Activated CD4-positive, alpha-beta memory T cell treated with anti-CD3 and anti-CD28 coated beads for 36 hours (primary cell): ENCODE measurements at places on chromosomes 6 and 20. TPM values are rescaled to one million over a fixed set of nuclear protein-coding genes. Genes with fewer than 3 reads are reported as not detected.
A peak's percentile ranks its signal among the peaks of the same experiment; 100 is the strongest.

DNA sequence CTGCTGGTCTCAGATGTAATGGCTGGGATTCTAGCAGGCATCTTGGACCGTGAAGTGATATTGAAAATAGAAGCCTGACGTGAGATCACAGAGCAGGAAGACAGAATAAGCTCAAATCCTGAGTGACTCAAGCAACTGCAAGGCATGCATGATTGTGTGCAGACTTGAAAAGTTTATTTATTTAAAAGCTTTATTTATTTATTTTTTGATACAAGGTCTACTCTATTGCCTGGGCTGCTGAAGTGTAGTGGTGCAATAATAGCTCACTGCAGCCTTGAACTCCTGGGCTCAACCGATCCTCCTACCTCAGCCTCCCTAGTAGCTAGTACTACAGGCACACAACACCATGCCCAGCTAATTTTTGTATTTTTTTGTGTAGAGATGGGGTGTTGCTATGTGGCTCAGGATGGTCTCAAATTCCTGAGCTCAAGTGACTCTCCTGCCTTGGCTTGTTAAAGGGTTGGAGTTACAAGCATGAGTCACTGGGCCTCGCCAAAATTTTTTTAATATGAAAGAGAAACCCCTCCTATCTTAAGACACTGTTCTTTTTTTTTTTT, 40.1 kb upstream of the RNF144B start:
- H3K27me3 ChIP-seq: peaks cover 6% of the 10 kb centered on the region
- DNase-seq: no peak
- no peak overlapping the region for H3K4me3 ChIP-seq
- no peak overlapping the region for H3K27ac ChIP-seq

Gene TINAG
- total RNA-seq: not detected

- H3K27ac ChIP-seq: no peak overlapping the region
- no peaks in the 10 kb centered on the region for H3K4me1 ChIP-seq
- H3K27me3 ChIP-seq: no peaks in the 10 kb centered on the region
- no peak for DNase-seq
Measured at GRCh38 chr6:158730541-158730907, 80.7 kb downstream of the SYTL3 start.

Gene PRDM13
- total RNA-seq: not detected

GRCh38 chr6:7725849-7726415, at the start of gene BMP6:
TSS of gene BMP6 (plus strand) at chr6:7726099. CDS start at chr6:7726956, 857 bp downstream.
- peaks cover 14% of the 10 kb centered on the region for H3K4me1 ChIP-seq
- H3K27me3 ChIP-seq: peaks cover 73% of the 10 kb centered on the region
- H3K27ac ChIP-seq: no peak within 1 kb of the TSS
- peak; percentile 75 for DNase-seq
- H3K36me3 ChIP-seq: no peaks in the 10 kb centered on the region

Gene BTBD3
- 1.9 TPM for total RNA-seq

GRCh38 chr6:3489961-3490624, 33.2 kb upstream of the SLC22A23 start:
- no peaks in the 10 kb centered on the region for H3K36me3 ChIP-seq
- no peaks in the 10 kb centered on the region for H3K4me1 ChIP-seq

DNA sequence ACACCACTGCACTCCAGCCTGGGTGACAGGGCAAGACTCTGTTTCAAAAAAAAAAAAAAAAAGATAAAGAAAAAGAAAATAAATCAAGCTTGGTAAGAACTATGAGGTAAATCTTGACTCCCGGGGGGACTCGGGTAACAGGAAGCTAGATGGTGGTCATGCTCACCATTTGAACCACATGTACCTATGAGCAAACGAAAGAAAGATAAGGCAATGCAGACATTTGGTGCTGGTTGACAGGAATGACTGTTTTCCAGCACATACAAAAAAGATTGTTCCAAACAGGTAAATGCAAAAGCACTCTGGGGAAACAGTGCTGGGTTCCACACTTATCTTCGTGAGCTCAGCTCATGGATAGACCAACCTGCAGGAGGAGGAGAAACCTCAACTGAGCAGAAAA, 22.8 kb upstream of the PTPN1 start:
- H3K36me3 ChIP-seq: no peaks in the 10 kb centered on the region
- peaks cover 42% of the 10 kb centered on the region for H3K4me1 ChIP-seq
- no peak overlapping the region for H3K4me3 ChIP-seq
- H3K27ac ChIP-seq: peak overlapping the region; percentile 53

GRCh38 chr20:41141153-41141815, 3.9 kb downstream of the PLCG1 start:
- peak overlapping the region; percentile 92 for H3K27ac ChIP-seq
- DNase-seq: peak; percentile 43
- H3K27me3 ChIP-seq: no peaks in the 10 kb centered on the region
- peaks cover 75% of the 10 kb centered on the region for H3K4me1 ChIP-seq
- peaks cover 17% of the 10 kb centered on the region for H3K36me3 ChIP-seq

Gene UBE2C
- total RNA-seq: 196 TPM

DNA sequence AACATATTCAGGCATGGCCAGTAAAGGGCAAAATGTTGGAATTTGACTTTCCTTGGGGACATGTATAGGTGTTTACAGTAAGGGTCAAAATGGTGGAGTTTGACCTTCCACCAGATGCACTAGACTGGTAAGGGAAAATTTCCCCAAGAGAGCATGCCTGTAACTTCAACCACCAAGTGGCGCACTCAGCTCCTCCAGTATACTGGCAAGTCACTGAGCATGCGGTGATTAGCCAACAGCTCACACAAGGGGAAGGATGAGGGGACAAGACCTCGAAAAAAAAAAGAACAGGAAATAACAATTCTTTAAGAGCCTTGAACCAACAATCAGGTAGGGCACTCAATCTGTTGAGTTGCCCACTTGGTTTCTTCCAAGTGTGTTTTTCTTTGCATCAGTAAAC, 140.9 kb downstream of the EYS start:
- no peak overlapping the region for H3K27ac ChIP-seq
- no peak for DNase-seq
- H3K27me3 ChIP-seq: no peaks in the 10 kb centered on the region
- no peaks in the 10 kb centered on the region for H3K4me1 ChIP-seq
- no peak overlapping the region for H3K4me3 ChIP-seq
- no peaks in the 10 kb centered on the region for H3K36me3 ChIP-seq

DNA sequence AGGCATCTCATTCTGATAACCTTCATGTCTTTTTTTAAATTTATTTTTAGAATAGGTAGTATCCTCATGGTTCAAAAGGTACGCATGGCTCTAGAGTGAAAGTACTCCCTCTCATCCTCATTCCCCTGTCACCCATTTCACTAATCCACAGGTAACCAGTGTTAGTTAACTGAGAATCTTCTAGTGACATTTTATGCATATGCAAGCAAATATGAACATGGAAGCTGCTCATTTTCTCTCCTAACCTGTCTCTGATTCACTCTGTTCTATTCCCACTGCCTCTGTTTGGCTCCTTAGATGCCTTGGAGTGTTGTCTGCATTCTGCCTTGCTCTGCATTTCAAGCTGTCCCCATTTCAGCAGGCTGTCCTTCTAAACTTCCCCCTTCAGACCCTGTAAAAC, 4.5 kb downstream of the NCOA7 start:
- no peaks in the 10 kb centered on the region for H3K27me3 ChIP-seq
- no peak for DNase-seq
- H3K4me1 ChIP-seq: peaks cover 51% of the 10 kb centered on the region
- no peak overlapping the region for H3K27ac ChIP-seq
- no peak overlapping the region for H3K4me3 ChIP-seq

GRCh38 chr6:158812611-158813010, 6.6 kb downstream of the EZR start:
- H3K4me1 ChIP-seq: peaks cover 88% of the 10 kb centered on the region
- peak overlapping the region; percentile 100 for H3K4me3 ChIP-seq
- H3K27ac ChIP-seq: peak overlapping the region; percentile 99
- no peaks in the 10 kb centered on the region for H3K27me3 ChIP-seq
- DNase-seq: no peak

DNA sequence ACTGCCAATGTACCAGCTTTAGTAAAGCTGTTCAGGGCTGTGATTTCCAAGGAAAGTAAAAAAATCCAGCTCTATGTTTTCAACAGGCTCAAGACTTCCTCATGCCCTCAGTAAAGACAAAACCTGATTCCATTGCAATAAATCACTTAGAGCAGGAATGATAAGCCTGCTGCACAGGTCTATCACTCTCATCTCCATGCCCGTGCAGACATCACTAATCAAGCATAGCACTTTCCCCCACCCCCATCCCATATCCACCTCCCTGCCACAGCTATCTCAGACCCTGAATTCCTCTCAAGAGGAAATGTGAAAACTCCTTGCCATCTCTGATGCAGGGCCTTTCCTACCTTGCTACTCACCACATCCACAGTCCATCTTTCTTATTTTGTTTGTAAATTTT, 554.9 kb downstream of the MAFB start:
- H3K4me3 ChIP-seq: no peak overlapping the region
- H3K27ac ChIP-seq: no peak overlapping the region
- H3K4me1 ChIP-seq: no peaks in the 10 kb centered on the region
- H3K27me3 ChIP-seq: no peaks in the 10 kb centered on the region

GRCh38 chr6:129469070-129469662, 240.8 kb downstream of the ARHGAP18 start:
- H3K36me3 ChIP-seq: no peaks in the 10 kb centered on the region
- H3K27ac ChIP-seq: no peak overlapping the region
- no peak for DNase-seq

- H3K36me3 ChIP-seq: peaks cover 17% of the 10 kb centered on the region
- no peak overlapping the region for H3K27ac ChIP-seq
- DNase-seq: no peak
- H3K4me1 ChIP-seq: peaks cover 12% of the 10 kb centered on the region
Measured at GRCh38 chr6:20426177-20427082, 24.8 kb downstream of the E2F3 start.

GRCh38 chr6:158487495-158487894, 72.4 kb upstream of the TMEM181 start:
- peaks cover 8% of the 10 kb centered on the region for H3K4me1 ChIP-seq
- no peaks in the 10 kb centered on the region for H3K27me3 ChIP-seq
- H3K27ac ChIP-seq: no peak overlapping the region
- no peaks in the 10 kb centered on the region for H3K36me3 ChIP-seq
- DNase-seq: no peak

Gene KHDC1L
- not detected for total RNA-seq

DNA sequence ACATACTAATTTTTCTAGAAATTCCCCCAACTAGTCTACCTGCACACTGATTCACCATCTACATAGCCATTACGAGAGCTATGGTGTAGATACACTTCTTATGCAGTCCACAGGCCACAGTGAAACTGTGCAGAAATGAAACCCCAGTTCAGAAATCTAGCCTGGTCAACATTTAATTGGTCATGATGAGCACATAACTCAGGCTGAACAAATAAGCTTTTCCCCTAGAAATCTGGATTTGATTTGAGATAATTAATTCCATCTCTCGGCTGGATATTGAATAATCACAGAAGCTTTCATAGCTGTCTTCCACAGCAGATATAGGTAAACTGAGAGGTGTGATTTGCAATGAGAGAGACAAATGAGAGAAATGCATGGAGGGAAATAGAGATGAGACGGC, 22.6 kb upstream of the TINAG start:
- H3K4me3 ChIP-seq: no peak overlapping the region
- H3K4me1 ChIP-seq: no peaks in the 10 kb centered on the region
- no peak for DNase-seq
- H3K27ac ChIP-seq: no peak overlapping the region

GRCh38 chr20:50519036-50519762, 9.0 kb downstream of the PTPN1 start:
- H3K27ac ChIP-seq: peak overlapping the region; percentile 98

Gene LY86
- 0.24 TPM for total RNA-seq

- no peaks in the 10 kb centered on the region for H3K27me3 ChIP-seq
- H3K4me1 ChIP-seq: no peaks in the 10 kb centered on the region
- H3K27ac ChIP-seq: no peak overlapping the region
- no peaks in the 10 kb centered on the region for H3K36me3 ChIP-seq
Measured at GRCh38 chr6:55108134-55109130, 65.9 kb upstream of the HCRTR2 start.

Gene ERVFRD-1
- total RNA-seq: not detected

- no peaks in the 10 kb centered on the region for H3K36me3 ChIP-seq
- no peak for DNase-seq
- no peaks in the 10 kb centered on the region for H3K27me3 ChIP-seq
- no peaks in the 10 kb centered on the region for H3K4me1 ChIP-seq
Measured at GRCh38 chr6:98380589-98380988, 453.8 kb upstream of the POU3F2 start.

Gene ECT2L
- total RNA-seq: not detected

DNA sequence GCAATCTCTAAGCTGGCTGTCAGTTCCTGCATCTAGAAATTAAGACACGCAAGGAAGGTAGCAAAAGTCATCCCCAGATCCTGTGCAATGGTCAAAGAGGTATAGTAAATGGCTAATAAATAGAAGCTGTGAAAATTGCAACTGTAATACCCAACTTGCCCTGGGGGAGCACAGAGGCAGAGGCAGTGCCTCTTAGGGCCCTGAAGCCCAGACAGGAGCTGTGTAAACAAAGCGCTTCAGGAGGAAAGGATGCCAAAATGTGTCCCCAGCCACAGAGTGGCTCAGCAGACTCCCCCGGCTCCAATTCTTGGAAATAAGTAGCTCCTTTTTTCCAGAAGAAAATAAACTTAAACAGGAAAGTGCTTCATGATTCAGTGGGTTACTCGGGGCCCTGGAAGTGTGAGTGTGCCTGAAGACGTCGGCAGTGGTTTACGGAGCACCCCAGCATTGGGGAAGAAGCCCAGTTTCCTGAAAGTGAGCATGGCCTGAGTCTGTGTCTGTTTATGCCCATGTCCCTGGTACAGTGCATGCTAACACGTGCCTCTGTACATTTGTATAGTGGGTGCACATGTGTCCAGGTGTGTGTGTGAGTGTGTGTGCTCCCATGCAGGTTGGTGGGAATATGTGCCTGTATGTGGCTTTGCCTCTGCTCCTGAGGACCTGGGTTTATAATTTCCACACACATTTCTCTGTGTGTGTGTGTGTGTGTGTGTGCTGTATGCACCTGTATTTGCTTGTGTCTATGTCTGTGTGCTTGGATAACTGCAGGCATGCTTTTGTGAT, 246.7 kb downstream of the MAFB start:
- H3K4me1 ChIP-seq: no peaks in the 10 kb centered on the region
- no peak overlapping the region for H3K4me3 ChIP-seq
- DNase-seq: no peak
- H3K27ac ChIP-seq: no peak overlapping the region
- no peaks in the 10 kb centered on the region for H3K36me3 ChIP-seq

GRCh38 chr6:5403076-5403475, 141.8 kb downstream of the FARS2 start:
- H3K4me3 ChIP-seq: no peak overlapping the region
- H3K4me1 ChIP-seq: peaks cover 34% of the 10 kb centered on the region
- H3K27ac ChIP-seq: no peak overlapping the region
- no peaks in the 10 kb centered on the region for H3K27me3 ChIP-seq

- DNase-seq: no peak
- no peaks in the 10 kb centered on the region for H3K36me3 ChIP-seq
- H3K4me1 ChIP-seq: no peaks in the 10 kb centered on the region
Measured at GRCh38 chr6:56345376-56345995, 98.1 kb upstream of the COL21A1 start.

GRCh38 chr6:65091561-65091960, 615.5 kb downstream of the EYS start:
- H3K27ac ChIP-seq: no peak overlapping the region
- no peaks in the 10 kb centered on the region for H3K4me1 ChIP-seq
- no peak for DNase-seq
- H3K4me3 ChIP-seq: no peak overlapping the region
